ENCODE measurements at places on chromosomes 4 and X.
A peak's percentile ranks its signal among the peaks of the same experiment; 100 is the strongest.

DNA sequence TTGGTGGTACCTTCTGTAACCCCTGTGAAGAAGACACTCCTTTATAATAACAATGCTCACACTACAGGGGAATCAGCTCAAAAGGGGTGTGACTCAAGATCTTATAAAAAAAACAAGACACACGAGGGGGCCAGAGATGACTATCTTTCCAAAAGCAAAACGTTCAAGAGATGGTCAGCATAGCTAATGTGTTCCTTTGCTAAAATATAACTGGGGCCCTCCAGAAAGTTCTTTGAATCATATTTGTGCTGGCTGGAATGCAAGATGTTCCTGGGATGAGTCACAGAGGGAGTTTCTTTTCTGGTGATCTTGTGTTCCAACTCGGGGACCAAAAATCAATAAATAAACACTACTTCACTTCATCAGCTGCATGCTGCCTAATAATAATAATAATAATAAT is 46.5 kb downstream of the RAI2 start:
- DNase-seq: no peak

DNA sequence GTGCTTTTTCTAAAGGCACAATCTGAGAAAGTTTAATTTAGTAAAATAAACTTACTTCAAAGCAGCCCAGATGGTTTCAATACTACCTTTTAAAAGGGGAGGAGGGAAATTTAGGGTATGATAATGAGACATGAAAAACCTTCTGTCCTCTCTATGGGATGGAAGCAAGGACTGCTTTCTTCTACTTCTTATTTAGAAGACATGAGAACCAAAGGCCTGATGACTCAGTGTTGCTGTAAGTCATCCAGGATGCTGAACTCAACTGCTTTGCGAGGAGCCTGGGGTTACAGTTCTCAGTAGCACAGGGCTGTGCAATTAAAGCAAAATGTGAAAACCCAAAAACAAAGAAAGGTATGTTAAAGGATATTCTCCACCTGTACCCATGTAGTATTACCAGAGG is 140.8 kb upstream of the EDNRA start:
- DNase-seq: no peak

GRCh38 chrX:36898301-36898700 is 109.9 kb upstream of the FAM47C start:
- DNase-seq: peak; percentile 36

DNA sequence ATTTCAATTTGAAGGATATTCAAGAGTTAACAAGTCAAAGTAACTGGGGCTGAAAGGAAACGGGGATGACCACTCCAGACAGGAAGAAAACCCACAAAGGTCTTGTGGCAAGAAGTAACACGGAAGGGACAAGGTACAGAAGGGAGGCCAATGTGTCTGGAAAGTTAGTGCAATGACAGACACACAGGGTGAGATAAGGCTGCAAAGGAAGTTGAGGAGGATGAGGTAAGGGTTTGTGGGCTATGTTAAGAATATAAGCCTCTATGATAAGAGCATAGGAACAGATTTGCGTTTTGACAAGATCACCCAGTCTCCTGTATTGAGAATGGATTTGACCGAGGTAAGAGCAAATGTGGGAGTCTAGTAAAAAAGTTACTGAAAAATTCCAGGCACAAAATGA is 21.9 kb upstream of the EMCN start:
- peak; percentile 89 for DNase-seq

DNA sequence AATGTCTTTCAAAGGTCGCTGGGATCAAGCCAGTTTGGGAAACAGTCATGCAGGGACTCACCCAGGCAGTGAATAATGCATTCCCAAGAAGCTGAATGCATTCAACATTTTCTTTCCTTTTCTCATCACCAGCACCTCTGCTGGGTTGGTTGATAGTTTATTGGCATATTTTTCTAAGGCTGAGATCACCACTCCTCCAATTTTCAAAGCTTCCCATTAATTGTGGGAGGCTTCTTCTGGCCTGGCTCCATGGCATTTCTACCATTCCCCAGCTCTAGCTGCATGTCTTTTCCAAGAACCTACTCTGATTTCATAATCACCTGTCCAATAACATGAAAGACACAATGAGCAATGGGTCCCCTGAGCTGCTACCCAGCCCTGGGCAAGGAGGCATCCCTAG is 35.8 kb downstream of the CHRDL1 start:
- no peak for DNase-seq

GRCh38 chr4:182842759-182843390 is 74.3 kb downstream of the DCTD start:
- no peak for DNase-seq

DNA sequence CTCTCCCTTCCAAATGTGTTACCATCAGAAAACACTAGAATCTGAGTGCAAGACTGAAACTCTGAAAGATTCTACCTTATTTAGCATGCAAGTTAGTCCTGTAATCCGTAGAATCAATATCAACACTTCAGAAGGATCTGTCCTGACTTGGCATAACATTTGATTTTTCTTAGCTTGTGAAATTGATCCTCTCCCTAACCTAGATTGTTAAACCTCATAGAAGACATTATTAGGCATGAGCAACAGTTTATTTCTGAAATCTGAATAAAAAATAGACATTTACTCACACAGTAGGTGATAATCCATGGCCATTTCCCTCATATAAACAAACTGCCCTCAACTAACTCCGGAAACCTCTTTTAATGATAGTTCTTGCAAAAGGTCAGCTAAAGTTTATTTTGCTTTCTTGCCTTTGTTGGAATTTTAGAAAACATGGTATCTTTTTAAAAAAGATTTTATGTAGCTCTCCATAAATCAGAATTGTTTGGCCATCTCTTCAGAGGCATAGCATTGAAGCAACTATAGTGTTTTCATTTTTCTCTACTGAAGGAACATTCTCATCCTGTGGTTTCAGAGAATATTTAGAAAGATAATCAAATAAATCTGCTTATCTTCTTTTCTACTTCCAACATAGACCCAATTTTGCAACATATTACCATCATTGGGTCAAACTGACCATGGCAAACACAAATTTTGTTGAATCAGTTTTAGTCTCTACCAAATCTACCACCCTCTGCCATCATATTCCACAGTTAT is 38.5 kb upstream of the PDLIM5 start:
- DNase-seq: no peak

DNA sequence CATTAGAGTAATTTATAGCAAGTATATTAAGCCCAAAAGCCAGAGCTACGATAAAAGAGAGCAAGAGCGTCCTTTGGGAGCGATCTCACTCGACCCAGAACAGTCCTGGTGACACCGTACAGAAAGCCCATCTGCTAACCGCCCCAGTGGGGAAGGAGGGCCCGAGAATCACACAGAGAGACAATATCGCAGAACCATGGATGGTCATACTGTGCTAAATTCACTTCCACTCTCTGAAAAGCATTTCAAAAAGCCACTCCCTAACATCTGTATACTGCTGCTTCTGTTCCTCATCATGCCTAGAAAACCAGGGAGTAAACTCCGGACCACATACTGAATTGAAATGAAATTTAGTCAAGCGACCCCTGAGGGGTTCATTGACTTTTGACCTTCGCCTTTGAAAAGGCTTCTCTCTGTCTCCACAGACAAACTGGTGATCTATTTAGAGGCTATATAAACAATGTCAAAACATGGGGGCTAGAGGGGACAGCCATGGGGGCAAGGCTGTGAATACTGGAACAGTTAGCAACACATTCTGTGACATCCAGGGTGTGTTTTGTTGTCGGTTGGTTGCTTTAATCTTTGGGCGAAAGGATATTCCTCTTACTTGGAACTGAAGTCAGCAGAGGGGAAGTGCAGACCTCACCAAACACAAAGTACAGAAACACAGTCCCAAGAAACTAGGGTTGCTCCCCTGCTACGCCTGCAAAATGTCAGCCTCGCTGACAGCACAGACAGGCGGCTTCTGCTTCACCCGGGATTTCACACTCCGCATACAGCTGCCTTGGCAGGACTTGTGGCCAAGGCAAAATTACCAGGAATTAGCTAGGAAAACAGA is 129.0 kb upstream of the RASGEF1B start:
- DNase-seq: no peak

GRCh38 chr4:138833974-138834373 is 181.6 kb upstream of the NOCT start:
- DNase-seq: no peak

DNA sequence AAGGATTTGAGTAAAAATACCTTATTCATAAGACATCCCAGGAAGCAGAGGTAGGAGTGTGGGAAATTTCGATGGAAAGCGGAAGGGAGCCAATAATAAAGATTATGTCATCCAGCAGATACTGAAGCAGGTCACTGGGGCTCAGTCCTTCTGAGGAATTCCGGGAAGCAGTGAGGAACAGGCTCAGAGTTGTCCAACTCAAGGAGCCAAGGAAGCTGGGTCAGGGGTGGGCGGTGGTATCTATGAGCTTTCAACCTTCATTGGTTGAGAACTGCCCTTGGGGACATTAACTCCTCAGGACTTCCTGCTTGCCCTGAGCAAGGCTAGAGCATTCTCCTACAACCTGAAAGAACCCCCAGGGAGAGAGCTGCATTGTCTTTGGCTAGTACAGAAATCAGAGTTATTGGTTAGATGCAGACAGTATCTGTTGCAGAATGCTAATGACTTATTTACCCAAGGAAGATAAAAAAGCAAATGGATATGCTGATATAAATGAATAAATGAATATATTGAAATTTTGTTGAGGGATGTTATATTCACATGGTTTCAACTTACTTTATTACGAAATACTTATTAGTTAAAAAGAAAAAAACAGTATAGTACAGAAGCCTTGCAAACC is 68.2 kb downstream of the DMP1 start:
- DNase-seq: no peak

- no peak for DNase-seq
Measured at GRCh38 chr4:3243136-3243780, 5.7 kb upstream of the MSANTD1 start.

- no peak for DNase-seq
Measured at GRCh38 chr4:148955564-148956297, 513.5 kb upstream of the NR3C2 start.

DNA sequence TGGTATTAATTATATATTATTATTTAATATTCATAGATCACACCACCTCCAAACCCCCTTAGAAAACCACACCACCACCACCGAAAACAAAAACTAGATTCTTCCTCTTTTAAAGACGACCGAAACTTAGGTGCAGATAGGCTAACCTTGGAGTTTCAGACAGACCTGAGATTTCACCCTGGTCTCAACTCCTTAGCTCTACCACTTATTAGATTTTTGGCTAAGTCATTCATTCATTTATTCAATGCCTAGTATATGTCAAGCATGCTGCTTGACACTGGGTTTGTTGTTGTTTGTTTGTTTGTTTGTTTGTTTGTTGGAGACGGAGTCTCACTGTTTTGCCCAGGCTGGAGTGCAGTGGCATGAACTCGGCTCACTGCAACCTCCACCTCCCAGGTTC is 9.5 kb upstream of the BMP2K start:
- DNase-seq: no peak

DNA sequence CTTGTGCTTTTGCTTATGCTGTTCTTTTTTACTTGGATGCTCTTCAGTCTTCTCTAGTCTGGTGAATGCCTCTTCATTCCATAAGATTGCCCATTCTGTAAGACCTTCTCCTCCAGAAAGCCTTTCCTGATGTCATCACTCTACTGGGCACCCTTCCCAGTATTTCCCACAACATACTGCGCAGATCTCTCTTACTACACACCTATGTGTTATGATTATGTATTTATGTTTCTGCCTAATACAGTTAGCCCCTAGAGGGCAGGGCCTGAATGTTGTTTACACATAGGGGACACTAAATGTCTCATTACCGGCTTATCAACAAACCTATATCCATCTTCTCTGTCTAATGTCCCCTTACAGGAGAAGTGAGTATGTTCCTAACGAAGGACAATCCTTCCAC is 21.1 kb downstream of the AIFM1 start:
- no peak for DNase-seq

DNA sequence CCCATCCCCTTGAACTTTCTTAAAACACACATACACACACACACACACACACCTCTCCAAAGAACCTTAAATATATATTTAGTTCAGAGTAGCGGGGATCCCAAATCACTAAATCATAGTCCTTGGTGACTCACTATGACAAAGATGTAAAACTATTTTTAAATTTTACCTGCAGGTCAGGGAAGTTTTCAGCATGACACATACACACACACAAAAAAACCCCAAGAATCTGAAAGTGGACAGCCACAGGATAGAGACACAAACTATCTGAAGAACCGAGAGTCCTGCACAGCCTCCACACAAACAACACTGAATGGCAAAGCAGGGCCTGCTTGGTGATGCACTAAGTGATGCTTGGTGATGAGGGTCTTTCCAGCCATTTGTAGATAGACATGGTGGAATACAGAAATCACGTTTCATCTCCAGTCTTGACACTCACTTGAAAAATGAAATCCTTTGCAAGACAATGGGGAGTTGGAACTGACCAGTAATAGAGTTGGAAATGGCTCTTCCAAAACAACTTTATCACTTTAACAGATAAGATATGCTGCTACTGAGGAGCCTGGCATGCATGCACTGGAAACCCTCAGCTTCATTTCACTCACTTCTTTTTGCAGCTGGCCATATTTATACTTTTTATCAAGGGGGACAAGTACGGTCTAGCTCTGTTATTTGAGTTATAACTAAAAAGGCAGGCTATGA is 307.3 kb downstream of the RAPGEF2 start:
- no peak for DNase-seq

DNA sequence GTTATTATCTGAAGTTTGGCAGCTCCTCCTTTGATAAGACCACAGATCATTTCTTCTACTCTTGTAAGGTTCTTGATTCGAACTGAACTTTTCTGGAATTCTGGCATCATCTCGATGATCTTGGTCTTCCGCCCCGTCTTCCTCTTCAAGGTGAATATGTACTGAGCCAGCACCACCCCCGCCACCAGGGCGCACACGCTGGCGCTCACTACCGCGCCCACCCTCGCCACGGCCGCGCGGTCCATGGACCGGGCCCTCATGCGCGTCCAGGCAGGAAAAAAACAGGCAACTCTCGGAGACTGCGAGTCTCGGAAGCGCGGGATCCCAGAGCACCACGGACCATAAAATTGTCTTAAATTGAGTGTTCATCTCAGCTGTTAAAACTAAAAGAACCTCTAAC is 458.4 kb upstream of the NDST3 start:
- no peak for DNase-seq

- DNase-seq: peak; percentile 31
Measured at GRCh38 chrX:134377537-134377936, 82.4 kb upstream of the HPRT1 start.

Data from Kasumi-1 (cell line).